ENCODE measurements at places on chromosomes 3 and 15.

GRCh38 chr3:56724676-56725075 is 41.6 kb upstream of the TASOR start:
- no peak for DNase-seq

GRCh38 chr15:56194035-56194434 is 49.6 kb downstream of the RFX7 start:
- DNase-seq: no peak

- no peak for DNase-seq
These were observed 33.4 kb downstream of the CPEB1 start for GRCh38 chr15:82613747-82614146.

- no peak for DNase-seq
These were observed 86.4 kb downstream of the WWTR1 start for GRCh38 chr3:149571381-149571780.

DNA sequence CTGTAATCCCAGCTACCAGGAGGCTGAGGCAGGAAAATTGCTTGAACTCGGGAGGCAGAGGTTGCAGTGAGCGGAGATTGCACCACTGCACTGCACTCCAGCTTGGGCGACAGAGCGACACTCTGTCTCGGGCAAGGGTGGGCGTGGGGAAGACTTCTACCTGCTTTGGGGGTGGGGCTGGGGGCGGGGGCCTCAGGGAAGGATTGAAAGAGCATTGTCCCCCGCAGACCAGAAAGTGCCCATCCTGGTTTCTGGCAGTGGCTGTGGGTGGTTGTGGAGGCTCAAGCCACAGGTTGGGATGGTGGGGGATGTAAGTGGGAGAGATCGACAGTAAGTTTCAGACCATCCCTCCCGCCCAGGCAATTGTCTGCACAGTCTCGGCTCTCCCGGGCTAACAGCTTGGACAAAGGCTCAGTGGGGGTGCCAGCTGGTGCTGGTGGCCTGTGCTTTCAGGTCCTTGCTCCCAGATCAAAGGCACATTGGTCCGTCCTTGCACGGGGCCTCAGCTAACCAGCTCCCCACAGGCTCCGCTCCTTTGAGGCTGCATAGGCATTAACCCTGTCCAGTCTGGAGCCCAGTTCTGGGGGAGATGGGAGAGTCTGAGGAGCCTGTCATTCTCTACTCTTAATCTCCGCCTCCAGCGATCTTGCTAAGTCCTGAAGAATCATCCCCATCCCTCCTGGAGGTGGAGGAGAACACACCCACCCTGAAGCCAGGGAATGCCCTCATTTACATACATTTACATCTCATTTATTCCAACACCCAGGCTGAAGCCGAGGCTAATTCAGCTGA is 8.6 kb downstream of the SCN5A start:
- DNase-seq: no peak

- DNase-seq: peak; percentile 45
These were observed 583 bp upstream of the C3orf49 start for GRCh38 chr3:63818282-63819150.

DNA sequence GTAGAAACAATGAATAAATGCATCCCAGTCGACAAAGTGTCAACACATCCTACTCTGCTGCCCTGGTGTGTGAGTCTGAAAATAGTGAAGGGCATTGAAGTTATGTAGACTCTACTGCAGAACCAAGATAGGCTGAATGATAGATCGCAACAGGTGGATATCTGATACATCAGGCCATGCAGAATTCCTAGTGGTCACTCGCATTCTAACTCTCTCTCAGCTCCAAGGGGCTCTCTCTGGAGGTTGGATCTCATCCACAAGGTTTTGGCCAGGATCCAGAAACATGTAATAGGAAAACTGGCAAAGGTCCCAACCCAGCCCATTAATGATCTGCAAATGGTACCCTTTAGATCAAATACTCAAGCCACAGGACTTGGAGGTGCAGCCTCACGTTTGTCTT is 514.1 kb downstream of the MAGI1 start:
- no peak for DNase-seq

DNA sequence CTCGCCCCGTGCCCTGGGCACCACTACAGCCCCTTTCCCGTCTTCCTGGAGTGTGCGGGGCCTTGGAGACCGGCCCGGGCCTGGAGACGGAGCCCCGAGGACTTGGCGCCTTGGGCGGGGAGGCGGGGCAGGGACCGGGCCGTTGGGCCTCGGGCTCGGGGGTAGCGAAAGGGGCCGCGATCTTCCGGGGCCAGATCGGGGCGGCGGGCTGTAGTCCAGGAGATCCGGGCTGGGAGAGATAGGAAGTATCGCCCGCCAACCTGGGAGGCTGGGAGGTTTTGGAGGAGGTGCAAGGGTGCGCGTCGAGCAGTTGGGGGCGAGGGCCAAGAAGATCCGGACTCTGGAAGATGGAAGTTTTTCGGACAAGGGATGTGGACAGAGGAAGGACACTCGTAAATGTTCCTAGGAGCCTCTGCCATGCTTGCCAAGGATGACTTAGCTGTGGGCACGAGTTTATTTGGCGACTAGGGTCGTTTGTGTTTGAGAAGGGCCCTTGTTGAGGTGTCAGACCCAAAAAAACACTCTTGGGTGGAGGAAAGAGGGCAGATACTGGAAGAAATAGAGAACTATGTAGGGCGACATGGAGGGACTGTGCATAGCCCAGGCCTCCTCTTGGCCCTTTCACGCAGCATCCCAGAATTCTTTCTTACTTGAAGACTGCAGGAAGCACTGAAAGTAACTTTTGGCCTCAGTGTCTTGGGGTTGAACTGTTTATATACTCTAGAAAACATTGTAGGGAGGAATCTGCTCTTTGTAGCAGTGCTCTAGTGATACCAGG is 712 bp downstream of the RTF1 start:
- peak; percentile 62 for DNase-seq

- DNase-seq: no peak
These were observed 44.4 kb downstream of the BTD start for GRCh38 chr3:15645740-15646501.

GRCh38 chr3:132293251-132293650 is 24.0 kb upstream of the ACP3 start:
- no peak for DNase-seq

DNA sequence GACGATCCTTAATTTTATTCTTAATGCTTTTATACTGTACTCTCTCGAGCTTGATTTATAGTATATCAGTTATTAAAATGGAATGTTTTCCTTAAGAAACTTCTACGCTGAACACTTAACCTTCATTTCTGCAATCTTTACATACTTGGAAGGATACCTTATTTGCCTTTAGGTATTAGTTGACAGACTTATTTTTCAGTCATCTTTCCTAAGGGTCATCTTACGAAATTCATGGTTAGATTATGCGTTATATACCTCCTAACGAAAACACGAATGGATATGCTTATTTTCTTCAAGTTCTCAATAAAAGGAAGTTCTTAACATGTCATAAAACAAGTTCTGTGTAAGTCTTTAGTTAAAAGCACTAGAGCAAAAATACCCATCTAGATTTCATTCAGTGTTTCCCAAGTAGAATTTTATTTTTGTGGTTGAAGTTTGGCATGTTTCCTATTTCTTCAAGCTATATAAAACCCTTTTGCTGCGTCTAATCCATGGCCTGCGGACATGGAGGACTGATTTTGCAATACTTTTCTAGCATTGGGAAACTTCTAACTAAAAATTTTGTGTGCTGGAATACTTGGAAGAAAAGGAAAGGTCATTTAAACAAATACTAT is 231.3 kb downstream of the TP63 start:
- no peak for DNase-seq

DNA sequence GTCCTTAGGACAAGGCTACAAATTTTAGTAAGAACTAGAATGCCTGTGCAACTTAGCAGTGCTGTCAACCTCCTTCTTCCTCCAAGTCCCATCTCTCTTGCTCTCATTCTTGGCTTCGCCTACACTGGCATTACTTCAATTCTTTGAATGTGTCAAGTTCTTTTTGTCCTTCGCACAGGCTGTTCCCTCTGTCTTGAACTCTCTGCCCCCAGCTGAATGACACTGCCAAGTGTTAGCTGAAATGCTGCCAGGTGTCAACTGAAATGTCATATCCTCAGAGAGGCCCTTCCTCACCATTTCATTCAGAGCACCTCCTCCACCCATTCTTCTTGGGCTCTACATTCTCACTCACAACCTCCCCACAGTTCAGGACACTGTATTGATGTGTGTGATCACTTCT is 48.8 kb upstream of the PSMD6 start:
- no peak for DNase-seq

GRCh38 chr3:197001106-197001971 is 28.3 kb downstream of the MELTF start:
- peak; percentile 48 for DNase-seq

Measured in DMS53 (cell line).